ENCODE measurements at places on chromosomes 1 and 21.
A peak's percentile ranks its signal among the peaks of the same experiment; 100 is the strongest.

DNA sequence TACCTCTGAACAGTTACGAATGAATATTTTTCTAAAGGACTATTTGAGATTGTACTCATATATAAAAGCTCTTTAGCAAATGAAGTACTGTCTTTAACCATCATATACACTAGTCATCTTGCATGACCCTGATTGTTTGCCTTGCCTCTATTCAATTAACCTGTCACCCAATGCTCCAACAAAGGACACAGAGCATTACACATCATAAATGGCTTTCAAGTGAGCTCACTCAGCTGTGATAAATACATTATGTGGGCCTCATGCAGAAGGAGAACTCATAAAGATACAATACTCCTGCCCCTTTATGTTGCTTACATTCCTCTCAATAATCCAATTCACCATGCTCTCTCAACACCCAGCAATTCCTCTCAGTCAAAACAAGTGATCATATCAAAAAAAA, 993.0 kb upstream of the PRMT6 start:
- peak; percentile 65 for DNase-seq

DNA sequence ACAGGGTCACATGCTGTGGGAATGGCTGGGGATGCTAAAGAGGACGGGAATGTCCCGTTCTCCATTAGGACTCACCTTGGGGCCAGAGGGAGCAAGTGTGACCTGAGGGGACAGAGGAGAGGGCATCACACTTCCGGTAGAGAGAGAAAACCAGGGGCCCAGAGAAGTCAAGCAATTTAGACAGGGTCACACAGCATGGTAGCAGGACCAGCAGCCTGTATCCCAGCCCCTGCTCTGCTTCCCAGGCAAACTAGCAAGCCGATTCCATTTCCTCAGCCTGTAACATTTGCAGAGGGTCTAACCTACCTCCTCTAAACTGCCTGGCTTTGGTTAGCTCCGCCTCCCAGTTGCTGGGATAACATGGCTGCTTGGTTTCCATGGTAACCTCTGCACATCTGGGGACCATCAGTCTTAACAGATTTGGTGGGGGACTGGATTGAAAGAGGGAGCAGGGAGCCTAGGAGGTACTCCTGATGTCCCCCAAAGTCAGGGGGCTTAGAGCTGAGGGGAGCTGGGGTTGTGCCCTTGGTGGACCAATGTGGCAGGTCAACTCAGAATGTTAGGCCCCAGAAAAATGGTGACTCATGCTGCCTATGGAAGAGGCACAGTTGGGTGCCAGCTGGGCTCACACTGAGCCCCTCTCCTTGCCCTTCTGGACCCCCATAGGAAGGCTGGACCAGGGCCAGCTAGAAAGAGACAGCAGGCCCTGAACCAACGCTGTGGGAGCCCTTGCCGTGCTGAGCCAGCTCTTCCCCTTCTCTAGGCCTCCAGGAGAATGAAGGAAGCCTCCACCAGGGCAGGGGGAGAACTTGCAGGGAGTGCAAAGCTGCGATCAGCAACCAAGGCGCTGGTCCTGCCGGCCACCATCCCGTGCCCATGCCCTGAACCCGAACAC, 9.5 kb downstream of the COL16A1 start:
- DNase-seq: no peak

DNA sequence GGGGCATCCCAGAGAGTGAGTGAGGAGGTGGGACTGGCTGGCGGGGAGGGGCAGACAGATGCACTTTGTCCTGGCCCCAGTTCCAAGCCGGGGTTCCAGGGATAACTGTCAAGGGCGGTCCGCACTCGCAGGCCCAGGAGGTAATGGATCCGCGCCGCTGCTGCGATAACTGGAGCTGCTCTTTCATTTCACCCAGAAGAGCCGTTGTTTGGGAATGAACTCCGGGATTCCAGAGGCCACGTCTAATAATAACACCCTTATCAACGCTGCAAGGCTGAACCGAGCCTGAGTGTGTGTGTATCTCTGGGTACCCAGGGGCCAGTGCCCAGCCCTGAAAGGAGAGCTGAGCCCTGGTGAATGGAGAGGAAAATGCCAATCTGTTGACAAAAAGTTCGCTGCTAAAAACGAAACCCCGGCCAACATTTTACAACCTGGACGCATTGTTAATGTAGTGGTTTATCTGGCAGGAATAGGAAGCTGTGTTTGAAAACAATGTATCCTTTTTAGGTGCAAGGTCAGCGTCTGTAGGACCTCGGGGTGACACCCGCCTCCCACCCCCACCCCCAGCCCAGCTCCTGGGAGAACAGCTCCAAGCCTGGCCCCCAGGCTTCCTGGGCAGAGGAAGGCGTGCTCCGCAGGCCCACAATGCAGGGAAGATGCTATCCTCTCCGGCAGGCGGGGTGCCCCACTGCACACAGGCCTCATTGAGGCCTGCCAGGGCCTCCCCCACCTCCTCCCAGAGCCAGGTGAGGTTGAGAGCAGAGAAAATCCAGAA, 119.7 kb downstream of the PROX1 start:
- no peak for DNase-seq

GRCh38 chr1:40059338-40059959, 18.9 kb downstream of the CAP1 start:
- DNase-seq: no peak

DNA sequence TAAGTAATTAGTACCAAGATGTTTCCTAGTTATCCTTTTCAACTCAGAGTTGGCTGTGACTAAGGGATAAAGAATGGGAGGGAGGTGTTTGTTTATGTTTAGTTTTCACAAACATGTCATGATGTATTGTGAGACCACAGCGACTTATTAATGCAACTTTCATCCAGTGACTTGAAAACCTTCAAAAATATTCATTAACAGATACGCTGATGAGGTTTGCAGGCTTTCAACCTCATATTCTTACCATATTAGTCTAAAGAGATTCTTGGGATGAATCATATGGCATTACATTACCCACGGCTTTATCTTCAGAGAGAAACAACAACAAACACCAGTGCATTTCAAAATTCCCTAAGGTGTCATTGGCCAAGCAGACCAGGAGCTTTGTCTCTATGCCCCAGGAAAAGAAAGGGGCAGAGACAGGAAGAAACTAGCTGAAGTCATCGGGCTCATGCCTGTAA, 36.4 kb downstream of the PALMD start:
- no peak for DNase-seq

DNA sequence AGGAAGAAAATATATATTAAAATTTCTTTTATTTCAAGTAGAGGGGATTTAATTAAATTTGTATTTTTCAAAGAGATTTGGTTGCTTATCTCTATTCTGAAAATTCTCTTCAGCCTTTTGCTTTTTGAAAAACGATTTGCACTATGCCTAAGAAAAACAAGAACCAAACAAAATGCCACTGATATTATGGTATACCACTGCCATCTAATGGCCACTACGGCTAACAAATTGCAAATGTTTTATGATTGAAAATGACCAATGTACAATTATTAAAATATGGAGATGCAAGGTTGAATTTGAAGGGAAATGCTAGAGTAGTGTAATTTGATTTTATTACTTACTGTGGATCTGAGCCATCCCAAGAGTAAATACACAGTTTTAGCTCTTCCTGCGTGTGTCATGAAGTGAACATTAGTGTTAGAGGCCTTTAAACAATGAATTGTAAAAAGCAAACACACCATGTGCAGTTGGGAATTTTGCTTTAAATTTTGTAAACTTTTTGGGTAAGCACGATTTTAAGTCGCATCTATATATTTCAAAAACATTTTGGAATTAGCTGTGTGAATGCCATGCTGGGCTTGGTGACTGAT, 137.4 kb upstream of the USP25 start:
- DNase-seq: no peak

DNA sequence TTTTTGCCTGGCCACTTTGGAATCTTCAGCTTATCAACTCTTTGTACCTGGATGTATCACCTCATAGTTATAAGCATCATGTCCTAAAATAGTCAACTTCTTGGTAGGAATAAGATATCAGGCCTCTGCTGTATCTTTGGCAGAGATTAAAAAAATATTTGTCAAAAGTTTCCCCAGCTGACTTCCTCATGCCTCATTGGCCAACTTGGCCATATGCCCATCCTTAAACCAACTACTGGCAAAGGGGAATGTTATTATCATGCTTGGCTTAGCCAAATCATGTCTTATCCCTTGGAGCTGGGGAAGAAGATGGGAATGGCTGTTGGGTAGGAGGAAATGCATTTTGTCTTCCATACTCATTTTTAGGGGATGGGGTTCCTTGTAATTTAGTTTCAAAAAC, 23.4 kb downstream of the NFASC start:
- no peak for DNase-seq

GRCh38 chr1:183932412-183932811, 105.1 kb downstream of the COLGALT2 start:
- no peak for DNase-seq

DNA sequence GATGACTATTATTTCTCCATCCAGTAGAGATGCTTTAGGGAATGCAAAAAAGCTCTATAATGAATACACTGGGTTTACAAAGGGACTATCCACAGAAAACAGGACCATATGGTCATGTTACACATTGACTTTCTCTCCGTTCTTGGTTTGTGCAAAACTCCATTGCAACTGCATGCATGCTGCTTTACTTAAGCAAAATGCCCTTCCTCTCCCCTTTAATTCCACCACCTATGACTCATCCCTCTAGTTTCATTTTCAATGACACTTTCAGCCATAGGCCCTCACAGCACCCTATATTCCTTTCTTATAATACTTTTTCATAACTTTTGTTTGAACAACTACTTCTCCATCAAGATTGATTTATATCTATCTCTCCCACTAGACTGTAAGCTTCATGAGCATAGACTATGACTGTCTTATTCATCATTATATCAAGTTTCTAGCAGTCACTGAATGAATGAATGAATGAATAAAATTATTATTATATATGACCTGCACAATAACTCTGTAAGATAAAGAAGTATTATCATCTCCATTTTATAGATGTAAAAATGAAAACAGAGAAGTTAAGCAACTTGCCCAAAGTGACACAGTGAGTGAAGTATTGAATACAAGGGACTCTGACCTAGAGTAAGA, 248.9 kb downstream of the PLPP3 start:
- no peak for DNase-seq

DNA sequence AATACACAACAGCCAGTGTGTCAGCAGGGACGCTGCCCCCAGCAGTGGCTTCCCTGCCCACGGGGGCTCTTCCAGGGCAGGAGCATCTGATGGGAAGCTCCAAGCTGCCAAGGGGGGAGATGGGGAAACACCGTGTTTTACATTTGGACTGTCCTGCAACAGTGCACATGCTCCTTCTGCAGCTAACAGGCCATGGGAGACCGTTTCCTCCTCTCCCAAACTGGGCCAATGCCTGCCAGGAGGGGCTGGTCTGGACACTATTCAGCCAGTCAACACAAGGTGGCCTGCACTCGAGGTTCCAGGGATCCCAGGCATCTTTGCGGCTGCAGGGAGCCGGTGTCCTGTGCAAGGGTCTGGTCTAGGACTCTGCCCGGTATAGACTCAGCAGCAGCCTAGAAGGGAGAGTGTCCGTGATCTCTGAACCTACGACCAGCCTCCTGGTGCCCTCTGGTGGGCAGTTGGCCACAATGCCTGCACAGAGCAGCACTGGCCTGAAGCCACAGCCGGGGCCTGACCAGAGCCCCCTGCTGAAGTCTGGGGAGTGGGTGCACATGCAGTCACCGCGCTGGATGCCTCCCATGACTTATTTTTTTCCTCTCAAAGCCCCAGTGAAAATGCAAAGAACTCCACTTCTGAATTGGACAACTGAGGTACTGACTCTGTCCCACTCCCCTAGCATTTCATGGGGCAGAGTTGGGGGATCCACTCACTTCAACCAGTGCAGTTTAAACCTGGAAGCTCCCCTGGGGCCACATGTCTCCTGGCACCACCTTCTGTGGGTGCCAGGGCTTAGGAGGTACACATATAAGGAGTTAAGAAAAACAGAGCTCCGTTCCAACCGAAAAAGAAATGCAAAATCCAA, 33.3 kb downstream of the RCC2 start:
- peak; percentile 11 for DNase-seq

GRCh38 chr1:228351850-228352249, 54.8 kb downstream of the TRIM11 start:
- no peak for DNase-seq

- no peak for DNase-seq
Measured at GRCh38 chr21:19368944-19369343, 965.4 kb upstream of the TMPRSS15 start.

- DNase-seq: no peak
Measured at GRCh38 chr1:832136-832535, 91.6 kb upstream of the SAMD11 start.

- DNase-seq: no peak
Measured at GRCh38 chr1:225250432-225250831, 177.4 kb downstream of the LBR start.

GRCh38 chr1:232876506-232877364, 71.5 kb downstream of the MAP10 start:
- DNase-seq: no peak

Measured in NCI-H510A (cell line).